ENCODE measurements at places on chromosomes 4 and X.

GRCh38 chr4:142416121-142416520 is 430.0 kb downstream of the INPP4B start:
- no peak for DNase-seq

- no peak for DNase-seq
These were observed 51.8 kb downstream of the LRP2BP start for GRCh38 chr4:185343726-185344581.

GRCh38 chr4:66693694-66694093 is 851.6 kb downstream of the CENPC start:
- DNase-seq, result no peak

GRCh38 chrX:150790021-150790420 is 96.8 kb downstream of the MTMR1 start:
- DNase-seq, result no peak

- no peak for DNase-seq
These were observed 14.5 kb downstream of the TNIP2 start for GRCh38 chr4:2741626-2742025.

DNA sequence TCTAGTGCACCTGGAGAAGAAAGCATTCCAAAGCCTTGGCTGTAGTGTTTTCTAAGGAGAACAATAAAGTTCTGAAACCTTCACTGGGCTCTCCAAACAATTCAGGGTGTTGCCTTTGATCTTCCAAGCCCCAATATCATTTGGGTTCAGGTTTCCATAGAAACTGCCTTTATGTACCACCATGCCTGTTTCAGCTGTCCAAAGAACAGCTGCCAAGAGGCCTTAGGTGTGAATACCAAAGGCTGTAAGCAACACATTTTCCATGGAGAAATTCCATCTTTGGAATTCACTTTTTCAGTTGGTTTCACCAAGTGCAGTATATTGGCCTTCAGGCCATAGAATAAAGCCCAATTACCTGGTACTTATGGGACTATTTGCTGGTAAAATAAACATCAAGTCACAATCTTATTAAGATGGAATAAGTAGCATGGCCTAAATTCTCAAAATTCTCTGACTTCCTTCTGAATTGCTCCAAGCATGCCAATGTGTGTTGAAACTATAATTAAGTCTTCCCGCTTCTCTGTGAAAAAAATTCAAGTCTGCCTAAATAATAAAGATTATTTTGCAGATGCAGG is 61.9 kb downstream of the COX18 start:
- no peak for DNase-seq

- DNase-seq, result no peak
These were observed 527.7 kb upstream of the MAGEB2 start for GRCh38 chrX:29687687-29688086.

- DNase-seq, result no peak
These were observed 54.0 kb upstream of the ZCCHC13 start for GRCh38 chrX:74249963-74250362.

DNA sequence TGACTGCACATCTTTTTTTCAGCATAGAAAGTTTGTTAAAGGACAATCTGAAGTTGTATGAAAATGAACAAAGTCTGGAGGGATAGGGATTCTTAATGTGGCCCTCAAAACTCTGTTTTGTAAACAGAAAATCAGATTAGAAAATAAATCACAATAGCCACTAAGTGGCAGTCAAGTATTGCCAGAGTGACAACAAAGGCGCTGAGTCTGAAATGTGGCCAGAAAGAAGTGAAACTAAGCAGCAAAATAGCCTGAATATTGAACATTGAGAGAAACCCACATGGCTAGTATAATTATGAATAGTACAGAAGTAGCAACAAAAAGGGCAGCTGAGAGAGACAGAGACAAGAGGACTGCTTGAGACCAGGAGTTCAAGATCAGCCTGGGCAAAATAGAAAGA is 81.1 kb upstream of the CT45A1 start:
- DNase-seq, result no peak

DNA sequence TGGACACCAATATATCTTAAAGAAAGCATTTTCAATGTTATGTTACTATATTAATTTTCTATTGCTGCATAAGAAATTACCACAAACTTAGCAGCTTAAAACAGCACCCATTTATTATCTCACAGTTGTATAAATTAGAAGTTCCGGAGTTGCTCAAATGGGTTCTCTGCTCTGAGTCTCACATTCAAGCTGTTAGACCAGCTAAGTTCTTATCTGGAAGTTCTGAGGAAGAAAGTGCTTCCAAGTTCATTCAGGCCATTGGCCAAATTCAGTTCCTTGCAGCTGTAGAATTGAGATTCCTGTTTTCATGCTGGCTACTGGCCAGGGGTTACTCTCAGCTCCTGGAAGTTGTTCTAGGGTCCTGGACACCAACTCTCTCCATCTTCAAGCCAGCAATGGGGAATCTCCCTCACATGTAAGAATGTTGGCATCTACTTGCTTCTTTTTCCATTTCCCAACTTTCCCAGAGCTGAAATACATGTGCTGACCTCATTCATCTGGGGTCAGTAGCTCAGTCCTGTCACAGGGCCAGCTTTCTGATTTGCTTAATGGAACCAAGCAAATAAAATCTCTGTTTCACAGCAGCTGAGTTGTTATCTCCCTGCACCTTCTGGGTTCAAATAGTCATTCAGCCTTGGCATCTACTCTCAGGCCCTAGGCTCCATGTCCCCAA is 99.6 kb upstream of the INTU start:
- DNase-seq, result peak; percentile 43

DNA sequence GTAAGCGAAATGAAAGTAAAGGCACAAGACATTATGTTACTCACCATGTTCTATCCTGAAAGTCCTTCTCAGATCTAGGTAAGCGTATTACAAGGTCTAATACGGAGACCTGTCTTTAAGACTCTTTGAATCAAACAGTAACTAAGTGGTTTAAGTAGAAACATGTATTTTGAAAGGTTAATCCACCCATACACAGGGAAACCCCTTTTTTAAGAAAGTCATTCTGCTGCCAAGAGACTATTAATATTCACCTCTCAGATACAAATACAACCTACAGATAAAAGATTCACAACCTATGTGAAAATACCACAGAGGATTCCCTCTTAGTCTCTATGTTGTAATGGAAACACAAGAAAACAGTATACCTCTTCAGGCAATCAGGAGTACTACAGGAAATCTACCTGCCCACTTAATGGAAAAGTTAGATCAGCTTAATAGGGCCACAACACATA is 63.2 kb upstream of the TNIP3 start:
- DNase-seq, result no peak

- DNase-seq, result no peak
These were observed 36.3 kb downstream of the ATXN3L start for GRCh38 chrX:13283512-13283911.

GRCh38 chr4:40190019-40190418 is 6.8 kb upstream of the RHOH start:
- DNase-seq, result peak; percentile 92

DNA sequence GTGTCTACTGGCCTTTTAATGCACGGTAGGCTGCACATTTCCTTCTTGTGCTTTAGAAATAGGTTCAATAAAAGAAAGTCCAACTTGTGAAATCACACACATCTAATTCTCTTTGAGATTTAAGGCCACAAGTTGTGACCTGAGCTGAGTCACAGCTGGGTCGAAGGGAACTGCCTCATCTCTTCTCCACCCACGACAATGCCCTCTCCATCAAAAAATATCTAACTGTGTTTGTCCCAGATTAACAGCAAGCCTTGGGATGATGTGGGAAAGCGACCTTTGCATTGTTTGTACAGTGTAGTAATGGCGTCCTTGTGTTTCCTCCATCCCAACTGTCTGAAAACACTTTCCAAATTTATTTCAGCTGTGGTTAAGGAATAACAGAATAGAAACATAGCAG is 168.9 kb downstream of the AMELX start:
- no peak for DNase-seq

DNA sequence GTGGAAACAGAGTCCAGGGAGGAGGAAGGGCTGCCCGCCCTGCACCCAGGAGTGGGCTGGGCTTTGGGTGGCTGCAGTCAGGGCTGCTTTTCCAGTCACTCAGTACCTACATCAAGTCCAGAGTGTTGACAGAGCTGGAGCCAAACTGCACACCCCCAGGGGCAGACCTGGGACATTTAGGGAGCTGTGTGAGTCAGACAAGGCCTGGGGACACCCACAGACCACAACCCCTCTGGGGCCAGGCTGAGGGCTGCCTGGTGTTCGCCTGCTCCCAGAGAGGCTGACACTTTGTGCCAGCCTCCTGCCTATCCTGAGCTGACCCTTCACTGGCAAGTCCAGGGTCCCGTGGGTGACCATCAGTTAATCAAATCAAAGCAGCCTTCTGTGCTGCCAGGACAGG is 240.0 kb downstream of the BCOR start:
- DNase-seq, result no peak

DNA sequence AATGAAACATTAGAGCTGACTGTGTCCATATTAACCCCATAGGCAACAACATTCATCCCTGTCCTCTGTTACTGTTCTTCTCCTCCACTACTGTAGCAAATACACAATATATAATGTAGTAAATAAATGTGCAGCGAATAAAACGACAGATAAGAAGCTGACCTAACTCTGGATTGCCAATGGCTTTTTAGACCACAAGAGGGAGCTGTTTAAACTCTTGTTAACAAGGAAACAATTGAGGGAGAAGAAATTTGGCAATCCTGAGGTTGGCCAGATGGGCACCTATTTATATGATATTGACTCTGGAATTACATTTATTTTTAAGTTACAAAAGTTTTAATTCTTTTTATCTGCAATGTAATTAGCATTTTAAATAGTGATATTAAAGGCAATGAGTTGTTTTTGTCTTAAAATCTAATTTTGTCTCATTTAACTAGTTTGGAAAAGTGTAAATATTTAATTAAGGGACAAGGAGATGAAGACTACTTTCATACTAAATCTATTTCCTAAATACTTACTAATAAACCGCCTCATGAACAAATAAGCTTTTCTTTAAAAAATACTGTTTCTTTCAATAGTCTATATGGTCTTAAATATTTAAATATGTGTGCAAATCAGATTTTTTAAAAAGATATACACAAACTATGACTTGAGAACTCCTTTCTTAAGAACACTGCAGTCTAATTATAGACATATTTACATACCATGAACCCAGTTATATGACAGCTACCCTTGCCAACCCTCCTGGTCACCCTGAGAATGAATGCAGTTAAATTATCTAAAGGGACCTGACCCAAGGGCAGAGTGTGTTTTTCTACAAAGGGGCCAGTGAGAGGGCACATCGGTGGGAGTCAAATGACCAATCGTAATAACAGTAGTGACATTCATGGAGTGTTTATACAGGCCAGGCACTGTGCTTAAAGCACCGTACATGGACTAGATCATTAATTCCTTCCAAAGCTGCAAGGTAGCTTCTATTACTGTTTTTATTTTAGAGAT is 52.9 kb upstream of the HPF1 start:
- peak; percentile 84 for DNase-seq
